Stimulated activated CD8-positive, alpha-beta memory T cell treated with anti-CD3 and anti-CD28 coated beads, Interleukin-7, amount 100 ng/mL, for 1 hour (primary cell): ENCODE measurements at places on chromosomes 12 and 14.

DNA sequence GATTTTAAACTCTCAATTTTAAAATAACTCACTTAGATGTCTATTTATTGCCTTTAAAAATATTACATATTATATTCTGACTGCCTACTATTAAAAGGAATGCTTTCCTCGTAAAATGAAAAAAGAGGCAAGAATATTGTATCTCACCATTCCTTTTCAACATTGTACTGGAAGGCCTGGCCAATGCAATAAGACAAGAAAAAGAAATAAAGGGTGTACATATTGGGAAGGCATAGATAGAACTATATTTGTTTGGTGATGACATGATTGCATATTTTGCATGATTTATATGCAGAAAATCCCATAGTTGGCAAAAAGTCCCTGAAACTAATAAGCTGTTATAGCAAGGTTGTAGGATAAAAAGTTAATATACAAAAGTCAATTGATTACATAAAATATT lies 474.6 kb upstream of the ATP2B1 start:
- no peak for DNase-seq

GRCh38 chr12:89708565-89709156 lies at the start of gene ATP2B1:
ATP2B1 (minus strand) TSS chr12:89708838; CDS start chr12:89655886, 52,952 bp downstream.
- peak; percentile 68 for DNase-seq

DNA sequence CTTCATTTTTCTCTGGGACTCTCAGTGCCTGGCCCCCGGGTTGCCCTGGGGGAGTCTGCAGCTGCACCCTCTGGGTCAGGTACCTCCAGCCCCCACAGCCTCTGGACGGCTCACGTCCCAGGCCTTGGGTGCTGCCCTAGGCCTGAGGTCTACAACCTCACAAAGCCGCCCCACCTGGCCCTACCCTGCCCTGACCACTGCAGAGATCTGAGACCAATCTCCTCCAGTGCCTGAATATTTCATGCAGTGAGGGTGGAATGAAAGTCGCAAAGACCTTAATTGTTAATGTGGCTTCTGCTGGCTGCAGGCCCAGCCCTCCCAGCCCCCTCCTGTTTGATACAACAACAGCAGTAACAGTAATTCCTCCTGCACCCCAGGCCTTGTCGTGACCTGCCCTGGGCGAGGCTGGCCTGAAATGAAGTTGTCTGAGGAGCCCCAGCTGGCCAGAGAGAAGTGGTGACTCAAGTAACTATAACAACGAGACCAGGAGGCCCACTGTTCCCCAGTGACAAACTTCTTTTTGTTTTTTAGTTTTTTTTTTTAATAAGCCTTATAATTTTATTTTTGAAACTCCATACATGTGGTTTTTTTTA lies 8.8 kb upstream of the CCDC85C start:
- DNase-seq, result no peak

DNA sequence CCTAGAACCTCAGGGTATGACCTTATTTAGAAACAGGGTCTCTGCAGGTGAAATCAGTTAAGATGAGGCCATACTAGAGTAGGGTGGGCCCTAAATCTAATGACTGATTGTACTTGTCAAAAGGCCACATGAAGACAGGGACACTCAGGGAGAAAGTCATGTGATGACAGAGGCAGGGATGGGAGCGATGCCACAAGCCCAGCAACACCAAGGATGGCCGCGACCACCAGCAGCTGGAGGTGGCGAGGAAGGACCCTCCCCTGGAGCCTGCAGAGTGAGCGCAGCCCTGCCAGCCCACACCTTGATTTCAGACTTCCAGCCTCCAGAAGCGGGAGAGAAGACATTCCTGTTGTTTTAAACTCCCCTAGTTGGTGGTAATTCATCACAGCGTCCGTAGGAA lies 199.9 kb downstream of the PHETA1 start:
- DNase-seq, result no peak

- DNase-seq, result no peak
Measured at GRCh38 chr12:115506822-115507559, 770.5 kb downstream of the MED13L start.

DNA sequence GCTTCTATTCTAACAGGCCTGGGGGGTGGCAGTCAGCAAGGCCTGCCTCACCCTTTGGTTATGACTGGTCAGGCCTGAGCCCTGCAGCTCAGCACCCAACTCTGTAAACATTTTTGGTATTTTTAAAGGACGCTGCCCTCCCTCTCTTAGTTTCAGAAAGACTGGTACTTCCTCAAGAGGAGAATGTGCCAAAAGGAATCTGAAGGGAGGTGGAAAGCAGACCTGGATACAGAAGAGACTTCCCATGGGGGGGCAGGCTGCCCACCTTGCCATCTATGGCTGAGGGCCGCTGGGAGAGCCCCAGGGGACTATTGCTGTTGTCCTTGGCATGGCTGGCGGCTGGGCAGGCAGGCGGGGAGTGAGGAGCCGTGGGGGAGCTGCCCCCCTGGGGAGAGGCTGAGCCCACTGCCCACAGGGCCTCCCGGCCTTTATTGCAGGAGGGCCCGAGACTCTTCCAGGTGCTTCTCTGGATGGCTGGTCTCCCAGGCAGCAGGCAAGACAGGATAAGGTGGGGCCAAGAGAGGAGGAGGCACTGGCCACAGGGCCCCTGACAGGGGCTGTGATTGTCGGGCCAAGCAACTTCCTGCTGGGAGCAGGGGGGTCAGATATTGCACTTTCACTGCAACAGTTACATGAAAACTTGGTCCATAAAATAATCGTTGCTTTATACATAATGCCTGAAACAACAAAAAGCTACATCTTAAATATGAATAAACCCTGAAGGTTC lies 3.5 kb downstream of the ARL6IP4 start:
- DNase-seq, result no peak

DNA sequence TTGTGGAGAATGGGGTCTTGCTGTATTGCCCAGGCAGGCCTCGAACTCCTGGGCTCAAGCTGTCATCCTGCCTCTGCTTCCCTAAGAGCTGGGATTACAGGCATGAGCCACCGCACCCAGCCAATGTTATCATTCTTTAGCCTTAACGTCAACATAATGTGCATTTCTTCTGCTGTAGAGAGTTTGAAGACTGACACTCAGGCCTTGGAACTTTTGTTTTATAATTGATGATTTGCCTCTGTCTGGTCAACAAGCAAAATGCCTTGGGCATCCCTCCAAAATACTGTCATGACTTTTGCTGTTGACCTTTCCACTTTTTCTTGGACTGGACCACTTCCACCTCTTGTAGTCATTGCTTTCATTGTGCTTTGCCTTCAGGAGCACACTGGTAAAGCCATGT lies 29.0 kb downstream of the FAM234B start:
- no peak for DNase-seq

DNA sequence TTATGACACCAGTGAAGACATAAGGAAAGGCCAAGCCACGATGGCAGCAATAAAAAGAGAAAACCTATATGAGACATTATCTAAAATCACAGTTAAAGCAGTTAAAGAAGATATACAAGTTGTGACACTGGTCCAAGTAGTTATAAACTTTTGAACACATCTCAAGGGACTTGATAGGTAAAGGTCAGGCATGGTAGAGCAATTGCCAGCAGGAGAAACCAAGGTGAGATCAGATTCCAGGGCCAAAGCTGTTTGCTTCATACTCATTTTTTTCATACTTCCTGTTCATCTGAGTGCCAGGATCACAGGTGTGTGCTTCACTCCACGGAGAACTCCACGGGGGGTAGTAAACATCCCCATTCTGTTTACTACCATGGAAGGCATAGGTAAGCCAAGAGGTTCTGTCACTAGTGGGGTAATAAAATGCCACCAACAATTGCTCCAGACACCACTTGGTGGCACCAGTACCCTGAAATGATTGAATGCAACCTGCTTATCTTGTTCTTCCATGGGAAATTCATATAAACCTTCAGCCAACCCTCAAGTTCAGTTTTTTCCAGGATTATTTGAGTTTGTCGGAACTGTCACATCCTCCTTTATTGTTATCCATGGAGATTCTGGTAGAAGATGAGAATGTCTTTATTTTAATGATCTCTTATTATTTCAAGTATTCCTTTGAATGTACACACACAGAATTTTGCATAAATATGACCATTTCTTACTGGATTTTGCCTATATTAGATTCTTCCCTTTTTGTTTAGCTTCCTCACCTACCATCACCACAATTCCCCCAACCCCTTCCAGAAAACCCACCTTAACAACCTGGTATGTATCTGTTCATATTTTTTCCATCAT lies 59.2 kb upstream of the TSPAN8 start:
- no peak for DNase-seq

- DNase-seq, result no peak
Measured at GRCh38 chr12:130227641-130228040, 65.4 kb downstream of the FZD10 start.

DNA sequence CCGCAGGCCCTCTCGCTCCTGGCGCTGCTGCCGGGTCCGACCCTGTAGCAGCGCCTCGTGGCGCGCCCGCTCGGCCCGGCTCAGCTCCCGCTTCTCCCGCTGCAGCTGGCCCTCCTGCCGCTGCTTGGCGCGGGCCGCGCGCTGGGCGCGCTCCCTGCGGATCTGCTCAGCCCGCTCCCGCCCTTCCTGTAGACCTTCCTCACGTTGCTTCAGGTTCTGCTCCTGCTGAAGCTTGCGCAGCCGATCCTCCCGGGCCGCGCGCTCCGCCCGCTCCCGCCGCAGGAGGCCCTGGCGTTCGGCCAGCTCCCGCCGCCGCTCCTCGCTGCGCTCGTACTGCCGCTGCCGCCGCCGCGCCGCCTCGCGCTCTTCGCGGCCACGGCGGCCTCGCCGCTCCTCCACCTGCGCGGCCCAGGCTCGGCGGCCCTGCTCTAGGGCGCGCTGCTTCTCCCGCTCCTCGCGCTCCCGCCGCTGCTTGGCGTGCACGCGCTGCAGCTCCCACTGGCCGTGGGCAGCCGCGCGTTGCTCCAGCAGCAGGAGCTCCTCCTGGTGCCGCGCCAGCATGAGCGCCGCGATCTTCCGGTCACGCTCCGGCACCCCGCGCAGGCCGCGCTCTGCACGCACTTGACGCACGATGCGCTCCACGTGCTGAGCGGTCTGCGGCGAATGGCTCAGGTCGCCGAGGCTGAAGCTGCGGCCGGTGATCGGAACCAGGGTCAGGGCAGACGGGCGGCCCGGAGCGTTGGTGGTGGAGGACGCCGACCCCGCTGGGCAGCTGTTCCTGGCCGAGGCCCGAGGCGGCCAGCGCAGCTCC lies 2.4 kb downstream of the CCDC177 start:
- no peak for DNase-seq

DNA sequence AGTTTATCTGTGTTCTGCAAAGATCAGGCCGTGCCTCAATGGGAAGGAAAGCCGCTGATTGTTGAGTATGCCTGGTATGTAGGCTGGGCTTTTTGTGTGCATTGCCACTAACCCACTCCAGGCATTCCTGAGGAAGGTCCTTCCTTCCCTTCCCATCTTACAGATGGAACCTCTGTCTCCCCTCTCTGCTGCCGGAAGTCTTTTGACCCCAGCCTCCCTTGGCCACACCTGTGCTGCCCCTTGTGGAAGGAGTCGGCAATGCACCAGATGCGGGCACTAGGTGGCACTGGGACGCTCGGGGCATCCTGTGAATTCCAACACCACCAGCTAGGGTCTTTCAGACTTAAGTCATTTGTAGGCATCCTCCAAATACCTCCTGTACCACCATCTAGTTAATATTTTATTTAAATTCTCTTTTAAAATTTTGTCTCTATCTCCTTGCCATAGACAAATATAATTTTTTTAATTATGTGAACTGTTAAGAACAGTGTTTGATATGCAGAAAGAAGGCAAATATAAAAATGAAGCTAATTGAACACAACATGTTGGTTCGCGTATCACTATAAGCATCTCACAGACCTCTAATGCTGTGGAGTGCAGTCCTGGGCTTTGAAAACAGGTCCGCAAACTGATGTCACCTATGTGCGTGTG lies 99.6 kb downstream of the RIN3 start:
- peak; percentile 58 for DNase-seq
